Thyroid gland (tissue), 4 donors: ENCODE measurements at places on chromosomes 2 and 18. TPM values are rescaled to one million over a fixed set of nuclear protein-coding genes. Genes with fewer than 3 reads are reported as not detected.

Gene SLC4A3
- total RNA-seq, result 1.2 TPM

- peaks cover 22% of the 10 kb centered on the region for H3K4me1 ChIP-seq
- no peaks in the 10 kb centered on the region for H3K36me3 ChIP-seq
- no peak for DNase-seq
Observed at GRCh38 chr2:46010223-46010924, 286.8 kb upstream of the EPAS1 start.

DNA sequence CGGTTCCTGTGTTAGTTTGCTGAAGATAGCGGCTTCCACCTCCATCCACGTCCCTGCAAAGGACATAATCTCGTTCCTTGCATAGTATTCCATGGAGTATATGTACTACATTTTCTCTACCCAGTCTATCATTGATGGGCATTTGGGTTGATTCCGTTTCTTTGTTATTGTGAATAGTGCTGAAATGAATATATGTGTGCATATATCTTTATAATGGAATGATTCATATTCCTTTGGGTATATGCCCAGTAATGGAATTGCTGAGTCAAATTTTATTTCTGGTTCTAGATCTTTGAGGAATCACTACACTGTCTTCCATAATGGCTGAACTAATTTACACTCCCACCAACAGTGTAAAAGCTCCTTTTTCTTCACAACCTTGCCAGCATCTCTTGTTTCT, 255.4 kb upstream of the CDH2 start:
- no peak for DNase-seq
- no peaks in the 10 kb centered on the region for H3K36me3 ChIP-seq
- H3K4me1 ChIP-seq, result no peaks in the 10 kb centered on the region
- no peak overlapping the region for H3K4me3 ChIP-seq

- H3K27me3 ChIP-seq, result no peaks in the 10 kb centered on the region
- no peaks in the 10 kb centered on the region for H3K4me1 ChIP-seq
- H3K27ac ChIP-seq, result no peak overlapping the region
- no peaks in the 10 kb centered on the region for H3K36me3 ChIP-seq
Observed at GRCh38 chr18:32138332-32138982, 46.8 kb downstream of the RNF138 start.

- DNase-seq, result no peak
- H3K27ac ChIP-seq, result no peak overlapping the region
- H3K4me1 ChIP-seq, result no peaks in the 10 kb centered on the region
- no peaks in the 10 kb centered on the region for H3K27me3 ChIP-seq
- no peak overlapping the region for H3K4me3 ChIP-seq
Observed at GRCh38 chr2:142693171-142693950, 184.1 kb upstream of the KYNU start.

DNA sequence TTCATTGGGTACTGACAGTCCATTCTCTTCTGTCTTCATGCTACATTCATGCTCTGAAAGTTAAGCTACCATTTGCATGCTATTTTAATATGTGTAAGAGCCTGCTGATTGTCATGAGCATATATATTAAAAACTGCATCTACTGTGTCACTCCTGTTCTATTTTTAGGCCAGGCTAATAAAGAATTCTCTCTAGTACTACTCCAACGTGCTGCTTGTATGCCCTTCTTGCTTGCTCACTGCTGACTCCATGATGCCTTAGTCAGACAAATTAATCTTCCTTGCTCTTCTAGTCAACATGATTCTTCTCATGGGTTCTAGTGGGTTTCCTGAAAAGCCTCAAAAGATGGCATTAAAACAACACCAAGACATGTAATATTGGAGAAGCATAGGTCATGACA, 1600.1 kb downstream of the DPP10 start:
- no peaks in the 10 kb centered on the region for H3K27me3 ChIP-seq
- H3K4me3 ChIP-seq, result no peak overlapping the region
- H3K36me3 ChIP-seq, result no peaks in the 10 kb centered on the region
- no peak for DNase-seq
- H3K4me1 ChIP-seq, result no peaks in the 10 kb centered on the region

Gene SLC16A14
- 3.8 TPM for total RNA-seq

- no peak for DNase-seq
- H3K4me1 ChIP-seq, result no peaks in the 10 kb centered on the region
- no peak overlapping the region for H3K27ac ChIP-seq
- no peaks in the 10 kb centered on the region for H3K36me3 ChIP-seq
- no peak overlapping the region for H3K4me3 ChIP-seq
Observed at GRCh38 chr2:66428986-66429612, 5.8 kb upstream of the MEIS1 start.

Gene ERFE
- 5.9 TPM for total RNA-seq

Gene RSAD2
- total RNA-seq, result 4.9 TPM

Gene AMER3
- not detected for total RNA-seq

Gene PID1
- 17.4 TPM for total RNA-seq

Gene RGPD3
- total RNA-seq, result 0.73 TPM

- H3K4me1 ChIP-seq, result no peaks in the 10 kb centered on the region
- DNase-seq, result no peak
- no peaks in the 10 kb centered on the region for H3K27me3 ChIP-seq
- no peak overlapping the region for H3K27ac ChIP-seq
- no peak overlapping the region for H3K4me3 ChIP-seq
- H3K36me3 ChIP-seq, result no peaks in the 10 kb centered on the region
Observed at GRCh38 chr2:151237422-151238025, 24.1 kb downstream of the RBM43 start.

Gene SEMA4C
- total RNA-seq, result 21.2 TPM

- no peak overlapping the region for H3K4me3 ChIP-seq
- H3K4me1 ChIP-seq, result no peaks in the 10 kb centered on the region
- no peaks in the 10 kb centered on the region for H3K27me3 ChIP-seq
Observed at GRCh38 chr18:61882296-61883004, 10.4 kb downstream of the RNF152 start.

GRCh38 chr18:49843778-49844625, 30.7 kb upstream of the ACAA2 start:
- H3K36me3 ChIP-seq, result no peaks in the 10 kb centered on the region
- no peak overlapping the region for H3K4me3 ChIP-seq
- H3K27ac ChIP-seq, result no peak overlapping the region
- H3K4me1 ChIP-seq, result peaks cover 26% of the 10 kb centered on the region
- no peak for DNase-seq
- no peaks in the 10 kb centered on the region for H3K27me3 ChIP-seq

Gene IL1RL2
- total RNA-seq, result 3.3 TPM

Gene KIAA2012
- not detected for total RNA-seq

DNA sequence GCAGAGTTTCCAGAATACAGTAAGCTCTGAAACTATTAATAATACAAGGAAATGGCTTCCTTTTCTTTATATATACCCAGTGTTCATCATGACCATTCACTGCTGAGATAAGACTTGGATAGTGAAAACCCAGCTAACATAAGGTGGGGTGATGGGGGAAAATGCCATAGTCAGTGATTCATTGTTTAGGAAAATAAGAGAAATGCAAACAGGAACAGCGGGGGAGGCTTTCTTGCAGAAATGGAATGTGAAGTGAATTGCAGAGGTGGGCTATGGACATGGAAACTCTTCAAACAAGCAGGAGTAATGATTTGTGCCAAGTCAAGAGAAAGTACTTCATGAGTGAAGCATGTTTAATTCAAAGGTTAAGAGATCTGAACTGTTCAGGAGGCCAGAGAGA, 519.4 kb downstream of the TDRD15 start:
- no peaks in the 10 kb centered on the region for H3K36me3 ChIP-seq
- DNase-seq, result no peak
- H3K4me1 ChIP-seq, result no peaks in the 10 kb centered on the region
- no peak overlapping the region for H3K27ac ChIP-seq
- no peak overlapping the region for H3K4me3 ChIP-seq

- DNase-seq, result no peak
- H3K27me3 ChIP-seq, result no peaks in the 10 kb centered on the region
- H3K4me1 ChIP-seq, result no peaks in the 10 kb centered on the region
- H3K4me3 ChIP-seq, result no peak overlapping the region
Observed at GRCh38 chr2:133711201-133711600, 142.9 kb upstream of the NCKAP5 start.

Gene VIT
- 23.1 TPM for total RNA-seq

- DNase-seq, result no peak
- no peak overlapping the region for H3K27ac ChIP-seq
- no peaks in the 10 kb centered on the region for H3K4me1 ChIP-seq
- H3K27me3 ChIP-seq, result no peaks in the 10 kb centered on the region
- peaks cover 12% of the 10 kb centered on the region for H3K36me3 ChIP-seq
Observed at GRCh38 chr2:215332872-215333595, 21.2 kb downstream of the ATIC start.

- no peak for DNase-seq
- H3K27me3 ChIP-seq, result no peaks in the 10 kb centered on the region
- H3K4me3 ChIP-seq, result no peak overlapping the region
- H3K27ac ChIP-seq, result no peak overlapping the region
- H3K4me1 ChIP-seq, result no peaks in the 10 kb centered on the region
- H3K36me3 ChIP-seq, result no peaks in the 10 kb centered on the region
Observed at GRCh38 chr2:13652531-13653313, 936.0 kb downstream of the TRIB2 start.

- H3K27me3 ChIP-seq, result no peaks in the 10 kb centered on the region
- no peak for DNase-seq
- no peaks in the 10 kb centered on the region for H3K4me1 ChIP-seq
- no peak overlapping the region for H3K4me3 ChIP-seq
Observed at GRCh38 chr2:39981883-39982311, 202.8 kb upstream of the THUMPD2 start.

GRCh38 chr2:66802877-66803276, 368.0 kb downstream of the MEIS1 start:
- H3K27me3 ChIP-seq, result no peaks in the 10 kb centered on the region
- H3K4me1 ChIP-seq, result no peaks in the 10 kb centered on the region
- no peaks in the 10 kb centered on the region for H3K36me3 ChIP-seq
- H3K4me3 ChIP-seq, result no peak overlapping the region
- DNase-seq, result no peak
- H3K27ac ChIP-seq, result no peak overlapping the region

GRCh38 chr2:167626301-167626700, 621.1 kb downstream of the STK39 start:
- DNase-seq, result no peak
- no peak overlapping the region for H3K27ac ChIP-seq
- no peaks in the 10 kb centered on the region for H3K27me3 ChIP-seq
- no peaks in the 10 kb centered on the region for H3K36me3 ChIP-seq
- no peak overlapping the region for H3K4me3 ChIP-seq

- H3K27me3 ChIP-seq, result no peaks in the 10 kb centered on the region
- no peaks in the 10 kb centered on the region for H3K36me3 ChIP-seq
- no peak for DNase-seq
- H3K27ac ChIP-seq, result no peak overlapping the region
- H3K4me1 ChIP-seq, result no peaks in the 10 kb centered on the region
- H3K4me3 ChIP-seq, result no peak overlapping the region
Observed at GRCh38 chr2:237217995-237218616, 132.4 kb downstream of the COPS8 start.

DNA sequence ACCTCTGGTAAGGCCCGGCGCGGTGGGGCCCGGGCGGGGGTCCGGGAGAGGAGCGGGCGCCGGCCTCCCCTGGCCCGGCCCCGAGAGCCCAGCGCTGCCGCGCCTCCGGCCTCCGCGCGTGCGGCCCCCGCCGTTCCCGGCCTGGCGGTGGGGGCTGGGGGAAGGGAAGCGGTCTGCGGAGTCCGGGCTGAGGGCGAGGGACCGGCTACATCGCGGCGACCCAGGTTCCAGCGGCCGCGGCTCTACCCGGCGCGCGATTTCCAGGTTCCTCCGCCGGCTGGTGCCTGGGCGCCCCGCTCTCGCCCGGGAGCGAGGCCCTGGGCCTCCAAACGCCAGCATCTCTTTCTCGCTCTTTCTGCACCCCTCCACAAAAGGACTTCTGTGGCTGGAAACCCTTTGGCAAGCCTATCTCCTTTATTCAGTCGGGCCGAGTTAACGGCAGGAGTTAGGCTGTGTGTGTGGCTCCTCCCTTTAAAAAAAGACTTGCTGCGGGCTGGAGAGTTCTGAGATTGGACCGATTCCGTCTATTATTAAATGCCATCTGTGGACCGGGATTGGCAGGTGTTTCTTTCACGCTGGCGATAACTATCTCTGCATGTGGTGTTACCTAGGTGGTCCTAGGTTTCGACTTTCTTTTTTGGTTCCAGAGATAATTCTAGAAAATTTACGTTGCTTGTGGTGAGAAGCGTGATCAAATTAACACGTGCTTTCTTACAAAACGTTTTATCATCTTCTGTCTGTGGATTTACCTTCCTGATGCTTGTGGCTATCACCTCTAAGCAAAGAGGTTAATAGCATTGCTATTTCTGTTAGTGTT, 592 bp downstream of the ME2 start:
- no peaks in the 10 kb centered on the region for H3K27me3 ChIP-seq
- H3K27ac ChIP-seq, result peak overlapping the region; percentile 97

DNA sequence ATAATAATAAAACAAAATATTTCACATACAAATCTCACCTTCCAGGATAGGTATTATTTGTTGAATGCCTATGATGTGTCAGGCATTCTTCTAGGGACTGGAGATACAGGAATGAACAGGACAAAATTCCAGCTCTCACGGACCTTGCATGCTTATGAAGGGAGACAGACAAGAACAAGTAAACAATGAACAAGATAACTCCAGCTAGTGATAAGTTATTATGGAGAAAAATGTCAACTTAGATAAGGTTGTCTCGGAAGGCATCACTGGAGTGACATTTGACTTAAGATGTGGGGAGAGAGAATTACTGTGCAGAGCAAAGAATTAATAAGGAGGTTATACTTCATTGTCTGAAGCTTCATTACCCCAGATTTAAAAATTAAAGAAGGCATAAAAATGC, 836.7 kb downstream of the SOCS6 start:
- H3K36me3 ChIP-seq, result no peaks in the 10 kb centered on the region
- H3K27ac ChIP-seq, result no peak overlapping the region
- no peak for DNase-seq
- no peaks in the 10 kb centered on the region for H3K4me1 ChIP-seq
- H3K27me3 ChIP-seq, result no peaks in the 10 kb centered on the region
- H3K4me3 ChIP-seq, result no peak overlapping the region

- peaks cover 4% of the 10 kb centered on the region for H3K36me3 ChIP-seq
- H3K27ac ChIP-seq, result peak overlapping the region; percentile 99
- H3K4me3 ChIP-seq, result no peak overlapping the region
- DNase-seq, result no peak
- peaks cover 40% of the 10 kb centered on the region for H3K4me1 ChIP-seq
- no peaks in the 10 kb centered on the region for H3K27me3 ChIP-seq
Observed at GRCh38 chr2:159713631-159714246, 1.4 kb downstream of the MARCHF7 start.

Gene CXCR1
- 0.50 TPM for total RNA-seq

- DNase-seq, result no peak
- peaks cover 8% of the 10 kb centered on the region for H3K36me3 ChIP-seq
- H3K27ac ChIP-seq, result peak overlapping the region; percentile 41
Observed at GRCh38 chr18:63980027-63980426, 10.1 kb downstream of the SERPINB8 start.
